ENCODE measurements at places on chromosomes 2 and 18.

DNA sequence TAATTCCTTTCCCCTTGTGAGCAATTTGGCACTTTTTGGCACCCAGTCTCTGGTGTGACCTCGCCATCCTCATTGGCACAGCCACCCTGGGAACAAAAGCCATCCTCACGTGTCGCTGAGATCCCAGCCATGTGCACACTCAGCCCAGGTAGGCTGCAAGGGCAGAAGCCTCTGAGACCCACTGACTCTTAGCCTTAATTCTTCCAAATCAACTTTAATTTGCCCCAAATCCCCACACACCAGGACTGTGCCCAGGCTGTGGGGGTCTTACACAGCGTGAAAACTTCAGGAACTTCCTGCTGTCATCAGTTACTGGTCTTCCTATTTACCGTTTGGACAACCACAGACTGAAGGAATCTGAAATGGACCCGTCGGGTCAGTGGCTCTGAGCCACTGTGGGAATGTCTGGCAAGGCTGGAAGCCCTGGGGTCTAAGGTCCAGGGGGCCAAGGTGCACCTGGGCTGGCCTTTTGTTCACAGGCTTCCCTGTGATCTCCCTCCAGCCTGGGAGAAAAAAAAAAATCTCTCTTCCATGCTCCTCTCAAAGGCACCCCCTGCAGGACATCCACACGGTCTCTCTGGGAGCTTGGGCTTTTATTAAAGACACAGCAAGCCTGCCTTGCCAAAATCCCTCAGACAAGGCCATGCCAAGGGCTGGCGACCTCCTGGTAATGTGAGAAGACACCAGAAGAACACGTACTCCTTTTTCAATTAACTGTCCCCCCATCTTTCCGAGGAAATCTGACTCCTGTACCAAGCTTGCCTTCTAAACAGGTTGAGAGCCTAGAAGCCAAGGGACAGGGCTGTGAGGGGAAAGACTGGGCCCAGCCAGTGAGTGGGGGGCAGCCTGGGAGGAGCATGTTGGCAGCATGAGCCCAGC, 42.1 kb upstream of the LAPTM4A start:
- no peak for DNase-seq

DNA sequence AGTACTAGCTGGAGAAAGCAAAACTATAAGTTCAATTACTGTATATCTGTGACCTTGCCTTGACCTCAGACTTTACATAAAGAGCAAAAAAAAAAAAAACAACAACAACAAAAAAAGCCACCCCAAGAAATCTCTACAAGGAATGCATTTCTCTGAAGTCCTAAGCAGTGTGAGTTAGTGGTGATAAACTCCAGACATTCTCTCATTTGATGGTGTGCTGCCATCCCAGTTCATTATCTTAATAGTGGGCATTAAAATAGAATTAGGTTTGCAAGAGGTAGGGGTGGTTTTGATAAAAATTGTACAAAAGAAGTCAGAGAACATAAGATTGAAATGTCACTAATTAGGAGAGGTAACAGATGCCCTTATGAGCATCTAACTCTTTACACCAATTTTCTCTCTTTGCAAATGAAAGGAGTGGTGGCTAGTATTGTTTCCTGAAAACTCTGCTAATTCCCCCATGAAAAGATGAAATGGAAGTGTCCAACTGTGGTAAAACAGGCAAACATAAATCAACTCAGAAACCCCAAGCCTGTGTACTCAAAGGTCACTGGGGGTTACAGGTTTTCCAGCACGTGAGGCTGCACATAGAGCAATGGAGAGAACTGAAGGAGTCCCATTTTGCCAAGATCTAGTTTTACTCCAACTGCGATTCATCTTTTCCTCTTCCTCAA, 131.9 kb downstream of the MEIS1 start:
- no peak for DNase-seq

DNA sequence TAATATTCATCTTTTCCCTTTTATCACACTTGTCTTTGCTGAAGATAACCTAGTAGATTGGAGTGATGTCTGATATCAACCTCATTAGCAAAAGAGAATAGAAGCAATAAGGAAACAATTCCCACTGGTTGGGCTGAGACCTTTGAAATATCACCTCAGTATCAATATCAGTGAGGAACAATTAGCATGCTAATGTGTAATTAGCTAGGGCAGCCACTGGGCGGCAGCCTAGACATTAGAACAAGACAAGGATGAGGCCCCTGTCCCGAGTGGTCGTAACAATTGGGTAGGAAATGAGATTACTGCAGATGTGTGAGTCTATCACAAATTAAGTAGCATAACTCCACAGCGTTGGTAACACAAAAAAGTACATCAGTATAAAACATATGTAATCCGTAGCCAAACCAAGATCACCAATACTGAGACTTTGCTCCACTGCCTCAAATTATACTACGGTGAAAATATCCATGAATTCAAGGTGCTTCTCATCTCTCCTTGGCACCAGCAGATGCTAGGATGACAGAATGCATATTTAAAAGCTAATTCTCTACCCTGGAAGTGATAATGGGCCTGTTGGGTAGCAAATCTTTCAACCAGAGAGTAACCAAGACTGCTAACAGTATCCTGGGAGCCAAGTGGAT, 99.1 kb downstream of the ALPK2 start:
- peak; percentile 44 for DNase-seq

GRCh38 chr2:190482451-190482850, 52.1 kb downstream of the NEMP2 start:
- no peak for DNase-seq

DNA sequence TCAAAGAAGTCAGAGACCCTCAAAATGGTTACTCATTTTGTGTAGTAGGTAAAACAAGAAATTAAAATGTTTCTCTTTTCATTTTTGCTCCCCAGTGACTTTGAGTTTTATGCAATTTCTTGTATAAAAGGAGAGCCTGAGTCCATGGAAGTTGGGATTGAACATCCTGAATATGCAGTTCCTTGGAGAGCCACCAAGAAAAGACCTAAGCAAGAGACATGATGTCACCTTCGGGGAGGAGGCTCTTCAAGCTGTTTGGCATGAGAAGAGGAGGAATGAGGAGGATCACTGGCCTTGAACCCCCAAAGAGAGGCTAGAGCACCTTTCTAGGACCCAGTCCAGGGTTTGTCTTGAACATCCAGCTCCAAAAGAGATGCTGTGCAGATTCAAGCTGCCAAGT, 83.5 kb upstream of the STPG4 start:
- DNase-seq: no peak

- no peak for DNase-seq
Measured at GRCh38 chr2:30948130-30948529, 140.9 kb upstream of the CAPN13 start.

All from stimulated activated CD8-positive, alpha-beta memory T cell treated with anti-CD3 and anti-CD28 coated beads, Interleukin-12 subunit alpha, Interleukin-12 subunit beta, amount 100 ng/mL, for 4 hours (primary cell).